Stimulated activated CD4-positive, alpha-beta T cell treated with anti-CD3 and anti-CD28 coated beads, Interleukin-12 subunit alpha, Interleukin-12 subunit beta, amount 100 ng/mL, for 48 hours (primary cell): ENCODE measurements at places on chromosomes 2 and 18.

- DNase-seq: no peak
These were observed 113.8 kb upstream of the UXS1 start for GRCh38 chr2:106307860-106308259.

GRCh38 chr2:54332386-54332785 is 76.4 kb upstream of the TSPYL6 start:
- no peak for DNase-seq

GRCh38 chr18:72899338-72899737 is 31.6 kb upstream of the NETO1 start:
- DNase-seq: no peak

DNA sequence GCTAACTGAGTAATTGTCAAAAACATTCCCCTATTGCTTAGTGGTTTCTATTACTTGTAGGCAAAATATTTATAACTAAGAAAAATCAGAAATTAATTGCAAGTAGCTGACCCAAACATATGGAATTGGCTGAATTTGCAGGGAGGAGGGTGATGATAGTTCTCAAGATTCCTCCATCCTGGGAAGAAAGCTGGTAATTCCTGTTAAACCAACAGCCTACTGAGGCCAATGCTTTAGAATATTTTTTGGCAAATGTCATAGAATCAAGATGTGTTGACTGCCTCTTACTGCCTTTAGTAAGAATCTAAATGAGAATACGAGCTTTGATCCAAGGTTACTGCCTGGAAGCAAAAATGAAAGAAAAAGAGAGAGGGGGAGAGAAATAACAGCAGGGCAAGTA is 120.0 kb downstream of the COL6A3 start:
- DNase-seq: no peak
